GM12878 (cell line): ENCODE measurements at places on chromosomes 1 and 21. TPM values are rescaled to one million over a fixed set of nuclear protein-coding genes. Genes with fewer than 3 reads are reported as not detected.
A peak's percentile ranks its signal among the peaks of the same experiment; 100 is the strongest.

- H3K36me3 ChIP-seq, result no peaks in the 10 kb centered on the region
- no peak overlapping the region for H3K27ac ChIP-seq
- H3K4me1 ChIP-seq, result no peaks in the 10 kb centered on the region
- H3K27me3 ChIP-seq, result no peaks in the 10 kb centered on the region
- DNase-seq, result no peak
These were observed 221.1 kb downstream of the KIF26B start for GRCh38 chr1:245375789-245376460.

DNA sequence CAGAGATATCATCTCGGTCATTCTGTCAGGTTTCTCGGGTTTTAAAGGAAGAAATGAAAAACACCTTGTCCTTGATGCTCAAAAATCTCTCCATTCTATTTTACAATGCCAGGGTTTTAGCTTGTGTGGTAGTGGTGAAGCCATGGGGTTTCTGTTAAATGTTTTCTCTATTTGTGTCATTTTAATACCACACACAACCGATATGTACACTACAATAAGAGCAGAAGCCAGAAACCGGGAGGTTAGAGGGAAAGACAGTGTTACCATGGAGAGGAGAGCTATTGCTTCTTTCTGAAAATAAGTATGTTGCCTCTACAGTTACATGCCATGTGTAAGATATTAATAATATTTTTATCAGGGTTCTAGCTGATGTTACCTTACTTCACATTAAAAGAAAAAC is 2.8 kb downstream of the SLC35D1 start:
- no peaks in the 10 kb centered on the region for H3K27me3 ChIP-seq
- DNase-seq, result no peak
- H3K27ac ChIP-seq, result no peak overlapping the region
- no peaks in the 10 kb centered on the region for H3K4me1 ChIP-seq
- H3K4me3 ChIP-seq, result no peak overlapping the region
- H3K36me3 ChIP-seq, result no peaks in the 10 kb centered on the region

DNA sequence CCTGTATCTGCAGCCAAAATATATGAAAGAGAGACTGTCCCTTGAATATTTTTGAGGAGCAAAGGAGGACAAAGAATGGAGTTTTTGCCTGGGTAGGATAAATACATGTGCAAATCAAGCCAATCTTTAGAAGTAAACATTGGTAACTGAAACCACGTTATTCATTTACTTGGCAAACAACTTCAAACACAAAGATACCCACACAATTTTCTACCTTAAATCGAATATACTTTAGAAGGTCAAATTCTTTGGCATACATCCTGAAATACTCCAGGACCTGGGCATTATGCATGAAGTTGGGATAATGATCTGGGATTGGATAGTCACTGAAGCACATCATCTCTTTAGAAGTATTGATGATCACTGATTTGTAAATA is 9.6 kb downstream of the FMO5 start:
- H3K27me3 ChIP-seq, result no peaks in the 10 kb centered on the region
- H3K27ac ChIP-seq, result no peak overlapping the region
- no peak for DNase-seq

- no peak for DNase-seq
- peak overlapping the region; percentile 83 for H3K4me3 ChIP-seq
- H3K27ac ChIP-seq, result no peak overlapping the region
- no peaks in the 10 kb centered on the region for H3K27me3 ChIP-seq
- no peaks in the 10 kb centered on the region for H3K36me3 ChIP-seq
- peaks cover 4% of the 10 kb centered on the region; the same call in 1 of the 2 replicates for H3K4me1 ChIP-seq
These were observed 779 bp downstream of the LRRC40 start for GRCh38 chr1:70204600-70204999.

GRCh38 chr1:116504308-116505156 is 66.3 kb downstream of the CD58 start:
- peak overlapping the region; percentile 84 for H3K27ac ChIP-seq
- peak; percentile 91 for DNase-seq
- no peak overlapping the region for H3K4me3 ChIP-seq
- H3K27me3 ChIP-seq, result no peaks in the 10 kb centered on the region

- H3K27ac ChIP-seq, result no peak overlapping the region
- no peak for DNase-seq
- H3K27me3 ChIP-seq, result no peaks in the 10 kb centered on the region
- H3K4me1 ChIP-seq, result no peaks in the 10 kb centered on the region
- H3K36me3 ChIP-seq, result no peaks in the 10 kb centered on the region
- no peak overlapping the region for H3K4me3 ChIP-seq
These were observed 73.1 kb downstream of the GREM2 start for GRCh38 chr1:240538776-240539430.

DNA sequence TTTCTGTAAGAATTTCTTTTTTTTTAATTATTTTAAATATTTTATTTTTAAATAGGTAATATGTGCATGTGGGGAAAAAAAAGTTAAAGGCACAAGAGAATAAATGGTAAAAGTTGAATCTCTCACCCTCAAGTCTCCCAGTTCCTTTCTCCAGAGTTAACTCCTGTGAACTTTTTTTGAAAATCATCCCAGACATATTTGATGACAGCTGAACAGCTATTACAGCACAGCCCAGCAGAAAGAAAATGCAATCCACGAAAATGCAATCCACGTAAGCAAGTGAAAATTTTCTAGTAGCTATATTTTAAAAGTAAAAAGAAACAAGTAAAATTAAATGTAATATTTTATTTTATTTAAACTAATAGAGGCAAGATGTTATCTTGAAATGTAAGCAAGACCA is 310.0 kb upstream of the RUNX1 start:
- H3K36me3 ChIP-seq, result no peaks in the 10 kb centered on the region
- no peaks in the 10 kb centered on the region for H3K4me1 ChIP-seq
- no peak for DNase-seq
- H3K27ac ChIP-seq, result no peak overlapping the region
- no peak overlapping the region for H3K4me3 ChIP-seq
- H3K27me3 ChIP-seq, result no peaks in the 10 kb centered on the region; the same call in 1 of the 2 replicates

GRCh38 chr21:34185026-34185750 is 111.8 kb downstream of the MRPS6 start:
- no peaks in the 10 kb centered on the region for H3K4me1 ChIP-seq
- no peaks in the 10 kb centered on the region for H3K27me3 ChIP-seq
- no peak overlapping the region for H3K4me3 ChIP-seq

DNA sequence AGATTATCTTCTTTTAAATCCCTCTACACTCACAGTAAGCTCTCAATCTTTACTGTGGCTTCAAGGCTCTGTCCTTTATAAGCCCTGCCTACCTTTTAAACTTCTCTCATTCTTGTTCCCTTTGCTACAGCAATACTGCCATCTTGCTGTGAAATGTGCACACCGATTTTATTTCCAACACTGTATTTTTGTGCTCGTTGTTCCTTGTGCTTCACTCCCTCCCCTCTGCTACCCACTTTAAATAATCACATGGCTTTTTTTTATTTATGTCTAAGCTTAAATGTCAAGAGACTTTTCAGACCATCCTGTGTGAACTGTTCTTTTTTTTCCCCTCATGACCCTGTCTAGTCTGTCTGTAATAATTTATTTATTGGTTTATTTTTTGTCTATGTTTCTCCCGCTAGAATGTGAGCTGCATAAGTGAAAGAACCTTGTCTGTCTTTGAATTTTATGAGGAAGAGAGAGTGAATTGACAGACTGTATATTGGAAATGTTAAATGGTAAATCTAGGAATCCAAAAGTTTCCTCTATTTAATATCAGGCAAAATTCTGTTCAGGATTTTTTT is 45.7 kb downstream of the ABCD3 start:
- peaks cover 4% of the 10 kb centered on the region; the same call in 1 of the 2 replicates for H3K36me3 ChIP-seq
- H3K27ac ChIP-seq, result no peak overlapping the region
- H3K4me1 ChIP-seq, result no peaks in the 10 kb centered on the region
- no peak for DNase-seq
- no peaks in the 10 kb centered on the region for H3K27me3 ChIP-seq

DNA sequence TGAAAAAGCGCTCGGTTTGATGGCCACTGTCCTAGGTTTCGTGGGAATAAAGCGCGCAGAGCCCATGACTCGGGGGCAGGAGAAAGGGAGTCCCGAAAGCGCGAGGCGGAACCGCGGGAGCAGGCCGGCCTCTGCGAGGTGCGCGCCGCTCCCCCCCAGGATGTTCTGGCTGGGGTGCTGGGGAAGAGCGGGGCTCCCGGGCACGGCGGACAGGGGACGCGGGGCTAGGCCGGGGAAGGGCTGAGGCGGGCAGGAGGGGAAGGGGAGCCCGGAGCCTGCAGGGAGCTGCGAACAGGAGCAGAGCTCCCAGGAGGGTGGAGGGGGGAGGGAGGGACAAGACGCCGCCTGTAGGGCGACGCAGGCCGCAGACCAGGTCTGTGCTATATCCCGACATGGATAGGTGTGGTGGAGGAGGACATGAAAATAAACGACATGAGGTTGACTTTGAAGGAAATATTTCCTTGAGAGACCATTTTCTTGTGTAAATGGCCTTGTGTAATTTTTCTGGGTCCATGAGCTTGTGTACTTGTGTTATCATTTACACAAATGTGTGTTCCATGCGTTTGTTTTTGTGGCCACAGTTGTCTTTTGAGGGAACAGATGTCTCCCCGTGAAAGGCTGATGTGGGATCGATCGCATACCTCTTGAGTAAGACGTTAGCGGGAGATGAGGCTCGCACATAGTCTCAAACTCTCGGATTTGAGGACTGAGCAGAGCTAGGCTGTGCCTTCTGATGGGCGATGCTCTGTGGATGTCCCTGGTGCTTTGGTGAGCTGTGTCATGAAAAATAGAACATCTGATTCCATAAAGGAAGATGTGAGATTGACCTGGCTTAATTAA is 1.3 kb downstream of the PCNT start:
- peaks cover 5% of the 10 kb centered on the region for H3K4me1 ChIP-seq
- no peak for DNase-seq
- H3K27me3 ChIP-seq, result no peaks in the 10 kb centered on the region
- H3K36me3 ChIP-seq, result peaks cover 2% of the 10 kb centered on the region

- peaks cover 10% of the 10 kb centered on the region for H3K4me1 ChIP-seq
- no peaks in the 10 kb centered on the region for H3K27me3 ChIP-seq
- no peak within 1 kb of the TSS for H3K27ac ChIP-seq
- no peaks in the 10 kb centered on the region for H3K36me3 ChIP-seq
- DNase-seq, result no peak
- H3K4me3 ChIP-seq, result no peak within 1 kb of the TSS
These were observed at the start of gene S100A1 for GRCh38 chr1:153627715-153628626. TSS of gene S100A1 (plus strand) at chr1:153628434. CDS start at chr1:153630522, 2,088 bp downstream.

DNA sequence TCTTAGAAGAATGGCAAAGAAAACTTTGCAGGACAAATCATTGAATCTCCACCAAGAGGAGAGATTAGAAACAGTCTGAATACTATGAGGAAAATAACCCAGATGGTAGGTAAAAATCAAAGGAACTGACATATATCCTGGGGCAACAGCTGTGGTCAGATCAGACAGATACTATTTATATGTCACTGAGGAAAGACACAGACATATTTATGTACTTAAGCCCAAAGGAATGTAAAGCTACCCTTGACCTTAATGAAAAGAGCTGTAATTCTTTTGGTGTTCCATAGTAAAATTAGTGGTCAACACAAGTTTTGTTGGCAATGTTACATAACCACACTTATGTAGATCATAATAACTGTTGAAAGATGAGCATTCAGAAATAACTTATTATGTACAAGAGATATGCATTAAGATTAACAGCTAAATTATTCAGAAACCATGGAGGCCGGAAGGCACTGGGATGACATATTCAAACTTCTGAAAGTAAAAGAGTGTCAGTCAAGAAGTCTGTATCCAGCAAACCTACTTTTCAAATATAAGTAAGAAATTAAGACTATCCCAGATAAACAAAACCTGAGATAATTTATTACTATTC is 166.1 kb upstream of the SAMSN1 start:
- no peak overlapping the region for H3K27ac ChIP-seq
- H3K4me3 ChIP-seq, result no peak overlapping the region
- no peaks in the 10 kb centered on the region for H3K4me1 ChIP-seq

DNA sequence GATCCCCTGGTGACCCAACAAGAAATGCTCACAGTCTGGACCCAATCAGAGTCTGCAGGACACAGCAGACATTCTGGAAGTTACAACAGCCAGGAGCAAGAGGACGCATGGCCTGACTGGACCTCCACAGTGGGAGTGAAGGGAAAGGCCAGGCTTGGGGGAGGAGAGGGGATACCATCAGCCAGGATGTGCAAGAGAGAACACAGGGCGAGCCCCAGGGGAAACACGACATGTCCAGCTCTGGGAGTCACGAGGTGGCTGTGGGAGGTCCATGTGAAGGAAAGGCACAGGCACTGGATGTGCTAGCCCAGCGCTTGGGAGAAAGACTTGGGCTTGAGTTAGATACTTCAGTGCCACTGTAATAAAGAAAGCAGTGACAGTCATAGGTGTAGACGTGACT is 87.3 kb downstream of the HSF2BP start:
- no peak overlapping the region for H3K4me3 ChIP-seq
- no peak overlapping the region for H3K27ac ChIP-seq
- no peaks in the 10 kb centered on the region for H3K27me3 ChIP-seq
- no peaks in the 10 kb centered on the region for H3K4me1 ChIP-seq
- no peak for DNase-seq
- no peaks in the 10 kb centered on the region for H3K36me3 ChIP-seq

DNA sequence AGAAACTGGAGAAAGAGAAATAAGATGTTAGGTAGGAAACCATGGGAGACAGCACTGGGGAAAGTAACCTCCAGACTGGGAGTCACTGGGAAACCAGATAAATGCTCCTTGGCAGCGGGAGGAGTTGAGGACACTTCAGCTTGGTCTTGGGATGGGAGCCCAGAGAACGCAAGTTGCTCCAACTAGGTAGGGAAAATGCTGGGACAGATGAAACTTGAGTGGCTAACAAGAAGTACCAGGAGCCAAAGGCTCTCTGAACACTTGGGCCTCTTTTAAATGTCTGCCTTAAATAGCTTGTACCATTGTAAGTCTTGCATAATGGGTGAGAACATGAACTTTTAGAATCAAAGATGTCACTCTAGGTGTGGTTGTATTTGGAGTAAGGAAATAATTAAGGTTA is 3.0 kb downstream of the NMNAT1 start:
- no peak overlapping the region for H3K27ac ChIP-seq
- H3K4me3 ChIP-seq, result no peak overlapping the region
- peaks cover 18% of the 10 kb centered on the region for H3K4me1 ChIP-seq
- no peak for DNase-seq
- H3K36me3 ChIP-seq, result no peaks in the 10 kb centered on the region; the same call in 1 of the 2 replicates

DNA sequence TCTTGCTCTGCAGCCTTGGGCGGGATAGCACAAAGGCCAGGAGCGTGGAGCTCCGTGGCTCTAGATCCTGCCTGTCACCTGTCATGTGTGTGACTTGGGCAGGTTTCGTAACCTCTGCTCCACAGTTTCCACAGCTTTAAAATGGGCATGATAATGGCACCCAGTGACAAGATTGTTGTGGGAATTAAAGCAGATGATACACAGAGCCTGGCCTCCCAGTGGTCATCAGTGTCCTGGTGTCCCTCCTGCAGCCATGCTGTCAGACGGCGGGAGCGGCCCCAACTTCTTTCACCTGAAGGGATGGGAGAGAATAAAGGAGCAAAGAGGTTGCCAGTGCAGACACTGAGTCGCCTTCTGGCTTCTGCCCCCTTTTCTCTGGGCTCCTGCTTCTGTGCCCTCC is 61.5 kb downstream of the SLC37A1 start:
- no peak overlapping the region for H3K27ac ChIP-seq
- peaks cover 6% of the 10 kb centered on the region for H3K36me3 ChIP-seq
- H3K4me1 ChIP-seq, result no peaks in the 10 kb centered on the region

GRCh38 chr21:43812957-43813655 is 23.7 kb downstream of the RRP1 start:
- no peak overlapping the region for H3K27ac ChIP-seq
- no peaks in the 10 kb centered on the region for H3K36me3 ChIP-seq
- H3K4me3 ChIP-seq, result no peak overlapping the region
- no peak for DNase-seq
- H3K27me3 ChIP-seq, result no peaks in the 10 kb centered on the region
- peaks cover 25% of the 10 kb centered on the region for H3K4me1 ChIP-seq

The TEDDM1 gene
- total RNA-seq, result not detected in 2 replicates

The PEX19 gene
- 46.5 and 47.2 TPM in 2 replicates for total RNA-seq

The PRELP gene
- 0.05 TPM in 2 replicates for total RNA-seq

The NPPB gene
- total RNA-seq, result not detected in 2 replicates

The PYHIN1 gene
- total RNA-seq, result 0.28 and 0.35 TPM in 2 replicates

The SELE gene
- total RNA-seq, result not detected in 2 replicates

The PTPN22 gene
- 39.5 and 46.6 TPM in 2 replicates for total RNA-seq

The TCEANC2 gene
- total RNA-seq, result 6.7 and 6.8 TPM in 2 replicates
